ENCODE measurements at places on chromosomes 7 and 10. TPM values are rescaled to one million over a fixed set of nuclear protein-coding genes. Genes with fewer than 3 reads are reported as not detected.
A peak's percentile ranks its signal among the peaks of the same experiment; 100 is the strongest.

Gene GOLGA7B
- polyA plus RNA-seq = 0.93 TPM

- peaks cover 23% of the 10 kb centered on the region for H3K4me1 ChIP-seq
- H3K27me3 ChIP-seq = no peaks in the 10 kb centered on the region
- no peak for DNase-seq
- H3K4me3 ChIP-seq = no peak overlapping the region
Measured at GRCh38 chr10:99850021-99850766, 67.8 kb downstream of the ABCC2 start.

- no peaks in the 10 kb centered on the region for H3K27me3 ChIP-seq
- no peak overlapping the region for H3K27ac ChIP-seq
- H3K36me3 ChIP-seq = no peaks in the 10 kb centered on the region
Measured at GRCh38 chr7:81331061-81332018, 412.5 kb upstream of the SEMA3C start.

DNA sequence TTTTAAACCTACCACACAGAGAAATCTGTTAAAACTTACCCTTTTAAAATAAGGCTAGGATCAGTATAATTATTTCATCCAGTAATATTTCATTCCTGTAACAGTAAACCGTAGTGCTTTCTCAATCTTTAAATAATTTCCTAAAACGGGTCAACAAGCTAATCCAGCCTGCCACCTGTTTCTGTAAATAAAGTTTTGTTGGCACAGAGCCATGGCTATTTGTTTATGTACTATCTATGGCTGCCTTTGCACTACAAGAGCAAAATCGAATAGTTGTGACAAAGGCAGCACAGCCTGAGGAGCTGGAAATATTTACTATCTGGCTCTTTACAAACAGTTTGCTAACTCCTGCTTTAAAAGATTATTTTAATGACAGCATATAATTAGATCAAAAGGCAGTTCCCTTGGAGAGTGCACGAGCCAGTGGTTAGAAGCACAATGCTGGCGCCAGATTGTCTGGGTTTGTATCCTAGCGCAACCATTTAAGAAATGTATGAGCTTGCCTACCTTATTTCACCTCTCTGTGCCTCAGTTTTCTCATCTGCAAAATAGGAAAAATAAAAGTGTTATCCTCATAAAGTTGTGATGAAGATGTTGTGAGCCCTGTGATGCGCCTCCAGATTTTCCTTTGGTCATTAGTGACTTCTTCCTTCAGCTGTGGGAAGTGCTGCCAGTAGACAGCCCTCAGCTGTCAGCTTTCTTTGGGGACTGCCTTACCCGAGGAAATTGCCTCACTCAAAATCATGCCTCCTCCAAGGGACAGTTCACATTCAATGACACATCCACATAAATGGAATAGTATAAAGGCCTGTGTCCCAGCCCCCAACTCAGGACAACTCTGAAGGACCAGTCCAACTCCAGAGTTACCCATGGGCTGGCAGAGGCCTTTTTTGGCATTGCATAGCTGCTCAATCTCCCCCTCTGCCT lies 11.8 kb upstream of the MIOS start:
- H3K4me3 ChIP-seq = no peak overlapping the region
- H3K27ac ChIP-seq = no peak overlapping the region
- H3K4me1 ChIP-seq = peaks cover 8% of the 10 kb centered on the region
- peak; percentile 36 for DNase-seq
- no peaks in the 10 kb centered on the region for H3K27me3 ChIP-seq

DNA sequence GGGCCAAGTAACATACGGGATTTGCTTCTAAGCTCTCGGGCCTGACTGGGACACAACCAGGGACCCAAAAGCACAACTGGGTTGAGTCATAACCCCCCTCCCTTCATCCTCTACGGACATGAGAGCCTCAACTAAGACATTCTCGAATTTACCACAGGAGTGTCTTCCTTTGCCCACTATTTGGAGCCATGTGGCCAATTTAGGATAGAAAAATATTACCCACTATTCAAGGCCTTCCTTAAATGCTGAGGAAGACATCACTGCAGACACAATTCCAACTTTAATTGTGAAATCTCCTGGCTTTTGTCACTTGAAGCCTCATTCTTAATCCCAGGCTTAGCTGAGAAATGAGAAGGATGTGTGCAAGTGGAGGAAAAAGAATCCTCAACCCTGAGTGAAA lies 11.8 kb downstream of the CTBP2 start:
- H3K4me3 ChIP-seq = no peak overlapping the region
- H3K4me1 ChIP-seq = peaks cover 92% of the 10 kb centered on the region
- H3K36me3 ChIP-seq = no peaks in the 10 kb centered on the region

DNA sequence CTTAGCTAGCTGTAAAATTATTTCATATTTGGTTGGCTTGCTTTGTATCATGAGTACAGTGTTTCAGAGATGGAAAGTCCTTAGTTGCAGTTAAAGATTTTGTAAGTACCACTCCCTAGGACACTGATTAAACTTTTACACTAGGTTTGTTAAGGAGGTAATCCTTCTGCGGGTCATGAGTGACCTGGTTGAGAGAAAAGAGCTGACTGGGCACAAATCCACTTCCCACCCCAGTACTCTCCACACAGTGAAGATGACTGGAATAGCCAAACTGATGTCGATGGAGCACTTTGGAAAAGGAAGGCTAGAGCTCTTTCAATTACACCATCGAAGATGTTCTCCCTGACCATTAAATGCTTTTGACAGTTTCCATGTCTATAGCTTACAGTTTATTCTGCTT lies 191.9 kb downstream of the CSTF2T start:
- H3K36me3 ChIP-seq = no peaks in the 10 kb centered on the region

All from stomach (tissue), 19 donors.